ENCODE measurements at places on chromosomes 7 and 10.

DNA sequence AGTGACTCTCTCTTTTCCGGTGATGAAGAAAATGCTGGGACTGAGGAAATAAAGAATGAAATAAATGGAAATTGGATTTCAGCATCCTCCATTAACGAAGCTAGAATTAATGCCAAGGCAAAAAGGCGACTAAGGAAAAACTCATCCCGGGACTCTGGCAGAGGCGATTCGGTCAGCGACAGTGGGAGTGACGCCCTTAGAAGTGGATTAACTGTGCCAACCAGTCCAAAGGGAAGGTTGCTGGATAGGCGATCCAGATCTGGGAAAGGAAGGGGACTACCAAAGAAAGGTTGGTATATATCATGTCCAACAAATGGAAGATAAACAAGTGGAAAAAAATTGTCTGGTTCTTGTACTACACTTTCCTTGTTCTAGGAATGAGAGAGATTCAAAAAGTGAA, 9.5 kb downstream of the PDCD4 start:
- no peaks in the 10 kb centered on the region for H3K4me1 ChIP-seq
- no peak overlapping the region for H3K4me3 ChIP-seq
- no peaks in the 10 kb centered on the region for H3K27me3 ChIP-seq
- H3K36me3 ChIP-seq, result peaks cover 2% of the 10 kb centered on the region

DNA sequence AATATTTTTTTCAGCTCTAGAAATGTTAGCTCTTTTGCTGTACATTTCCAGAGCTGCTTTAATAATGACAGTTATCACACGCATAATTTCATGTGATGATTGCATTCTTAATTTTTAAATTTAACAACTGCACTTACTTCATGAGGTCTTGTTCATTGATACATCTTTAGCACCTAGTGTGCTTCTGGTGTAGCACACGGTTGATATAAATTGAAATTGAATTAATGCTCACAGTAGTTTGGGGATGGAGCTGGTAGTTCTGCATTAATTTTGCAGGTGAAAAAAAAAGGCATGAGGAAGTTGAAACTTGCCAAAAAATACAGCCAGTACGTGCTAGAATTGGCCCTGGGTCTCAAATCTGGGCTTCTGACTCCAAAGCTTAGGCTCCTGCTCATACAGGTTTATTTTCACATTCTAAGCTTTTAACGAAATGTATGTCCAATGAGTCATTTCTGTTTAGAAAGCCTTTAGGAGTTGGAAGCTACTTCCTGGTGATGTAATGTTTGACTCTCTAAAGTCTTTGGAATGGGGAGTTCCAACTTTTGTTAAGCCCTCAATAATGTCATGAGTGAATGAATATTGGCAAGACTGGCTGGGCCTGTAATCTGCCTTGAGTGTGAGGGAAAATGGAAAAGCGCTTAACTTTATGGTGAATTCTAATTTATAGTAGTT, 62.5 kb downstream of the DAGLB start:
- no peak overlapping the region for H3K4me3 ChIP-seq
- H3K27me3 ChIP-seq, result no peaks in the 10 kb centered on the region
- DNase-seq, result peak; percentile 69
- H3K4me1 ChIP-seq, result peaks cover 20% of the 10 kb centered on the region

DNA sequence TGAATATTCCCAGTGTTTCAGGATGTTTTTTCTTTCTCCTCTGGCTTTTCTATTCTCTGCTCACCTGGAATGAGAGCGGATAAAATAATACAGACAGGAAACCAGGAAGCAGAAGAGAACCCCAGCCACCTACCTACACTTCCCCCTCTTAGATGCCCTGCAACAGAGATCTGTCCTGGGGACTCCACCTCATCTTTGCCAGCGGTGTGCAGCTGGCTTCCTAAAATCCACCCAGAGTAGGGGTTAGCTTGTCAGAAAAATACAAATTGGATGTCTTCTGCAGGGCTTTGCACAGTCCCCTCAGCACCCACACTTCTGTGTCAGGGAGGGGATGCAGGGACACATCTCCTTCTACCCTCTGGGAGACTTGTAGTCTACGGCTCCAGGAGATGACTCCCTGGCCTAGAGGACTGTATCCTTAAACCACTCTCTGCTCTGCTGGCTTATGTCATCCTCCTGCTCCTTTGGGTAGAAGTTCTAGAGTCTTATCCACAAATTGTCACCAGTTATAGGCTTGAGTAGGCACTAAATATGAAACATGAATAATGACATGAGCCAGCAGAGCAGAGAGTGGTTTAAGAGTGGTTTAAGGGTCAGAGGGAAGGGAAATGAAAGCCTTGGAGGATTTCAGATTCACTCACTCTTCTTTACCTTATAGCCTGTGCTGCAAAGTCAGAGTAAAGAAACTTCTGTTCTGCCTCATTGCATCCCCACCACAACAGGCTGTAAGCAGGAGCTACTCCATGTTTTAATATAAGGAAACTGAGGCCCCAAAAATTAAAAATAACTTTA, 749.4 kb downstream of the AUTS2 start:
- no peaks in the 10 kb centered on the region for H3K4me1 ChIP-seq
- H3K4me3 ChIP-seq, result no peak overlapping the region
- no peak overlapping the region for H3K27ac ChIP-seq
- H3K27me3 ChIP-seq, result no peaks in the 10 kb centered on the region
- H3K36me3 ChIP-seq, result no peaks in the 10 kb centered on the region

DNA sequence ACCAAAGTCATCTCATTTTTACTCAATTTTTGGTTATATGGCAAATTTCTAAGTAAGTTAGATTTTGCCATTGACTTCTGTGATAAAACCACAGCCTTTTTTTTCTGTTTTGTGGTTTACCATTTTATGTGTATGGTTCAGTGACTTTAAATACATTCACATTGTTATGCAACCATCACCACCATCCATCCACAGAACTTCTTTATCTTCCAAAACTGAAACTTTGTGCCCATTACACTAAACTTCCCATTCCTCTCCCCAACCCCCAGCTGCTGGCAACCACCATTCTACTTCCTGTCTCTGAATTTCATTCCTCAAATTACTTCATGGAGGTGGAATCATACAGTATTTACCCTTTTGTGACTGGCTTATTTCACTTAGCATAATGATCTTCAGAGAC, 280.4 kb upstream of the TCERG1L start:
- H3K36me3 ChIP-seq, result no peaks in the 10 kb centered on the region
- no peak overlapping the region for H3K4me3 ChIP-seq
- no peak overlapping the region for H3K27ac ChIP-seq
- H3K4me1 ChIP-seq, result no peaks in the 10 kb centered on the region

DNA sequence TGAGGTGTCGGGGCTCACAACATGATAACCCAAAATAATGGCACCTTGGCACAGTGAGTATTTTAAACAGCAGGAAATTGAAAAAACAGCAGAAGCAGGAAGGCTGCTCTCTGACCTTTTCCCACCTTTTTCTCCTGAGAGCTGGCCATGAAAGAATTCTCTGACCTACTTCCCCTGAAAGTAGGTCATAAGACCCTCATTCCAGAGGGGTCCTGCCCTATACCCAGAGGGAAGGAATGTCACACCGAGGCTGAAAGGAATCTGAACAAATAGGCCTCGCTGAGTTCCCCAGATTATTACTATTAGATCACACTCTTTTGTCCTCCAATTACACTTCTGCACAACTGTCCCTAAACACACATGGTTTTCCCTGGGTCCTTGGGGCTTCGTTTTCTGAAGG, 18.8 kb downstream of the CPVL start:
- H3K4me3 ChIP-seq, result no peak overlapping the region
- H3K27me3 ChIP-seq, result no peaks in the 10 kb centered on the region
- no peaks in the 10 kb centered on the region for H3K36me3 ChIP-seq
- DNase-seq, result no peak

- H3K27me3 ChIP-seq, result no peaks in the 10 kb centered on the region
- H3K4me1 ChIP-seq, result peaks cover 2% of the 10 kb centered on the region
- peaks cover 7% of the 10 kb centered on the region for H3K36me3 ChIP-seq
- peak overlapping the region; percentile 90 for H3K4me3 ChIP-seq
- H3K27ac ChIP-seq, result peak overlapping the region; percentile 85
- DNase-seq, result peak; percentile 60
Observed at GRCh38 chr10:92290076-92290836, 622 bp downstream of the CPEB3 start.

DNA sequence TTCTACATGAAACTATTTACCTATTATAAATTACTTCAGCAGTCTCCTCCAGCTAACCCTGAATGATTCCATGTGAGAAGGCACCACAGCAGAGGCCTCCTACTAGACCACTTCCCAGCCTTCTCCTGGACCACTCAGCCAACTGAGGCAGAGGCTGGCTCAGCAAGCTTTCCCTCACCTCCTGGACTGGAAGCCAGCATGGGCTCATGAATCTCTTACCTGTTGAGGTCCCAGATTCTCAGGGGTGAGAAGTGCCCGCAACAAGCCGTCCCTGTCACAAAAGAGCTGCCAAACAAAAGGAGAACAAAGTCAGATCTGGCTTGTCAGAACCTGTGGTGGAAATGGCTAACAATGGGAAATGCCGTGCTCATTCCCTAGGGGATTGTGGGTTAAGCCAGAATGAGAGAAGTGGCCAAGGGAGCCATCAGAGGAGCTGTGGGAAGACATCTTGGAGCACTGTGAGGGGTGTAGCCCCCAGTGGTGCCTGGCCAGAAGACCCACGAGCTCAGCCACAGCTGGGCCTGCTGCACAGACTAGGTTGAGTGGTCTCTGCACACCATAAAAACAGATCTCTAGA, 36.5 kb downstream of the DPCD start:
- H3K4me3 ChIP-seq, result no peak overlapping the region
- no peak overlapping the region for H3K27ac ChIP-seq
- H3K4me1 ChIP-seq, result no peaks in the 10 kb centered on the region
- H3K27me3 ChIP-seq, result no peaks in the 10 kb centered on the region
- DNase-seq, result no peak
- H3K36me3 ChIP-seq, result no peaks in the 10 kb centered on the region

GRCh38 chr7:15932318-15932717, 245.8 kb upstream of the MEOX2 start:
- H3K27me3 ChIP-seq, result no peaks in the 10 kb centered on the region
- H3K4me3 ChIP-seq, result no peak overlapping the region
- no peak overlapping the region for H3K27ac ChIP-seq
- no peaks in the 10 kb centered on the region for H3K4me1 ChIP-seq
- no peaks in the 10 kb centered on the region for H3K36me3 ChIP-seq

GRCh38 chr7:95246831-95247370, 77.4 kb downstream of the PON1 start:
- H3K4me3 ChIP-seq, result no peak overlapping the region
- no peak overlapping the region for H3K27ac ChIP-seq
- DNase-seq, result peak; percentile 33
- H3K27me3 ChIP-seq, result no peaks in the 10 kb centered on the region

- peak overlapping the region; percentile 43 for H3K27ac ChIP-seq
- H3K27me3 ChIP-seq, result no peaks in the 10 kb centered on the region
- peak; percentile 41 for DNase-seq
- peaks cover 44% of the 10 kb centered on the region for H3K4me1 ChIP-seq
Observed at GRCh38 chr10:3485057-3485686, 299.8 kb downstream of the KLF6 start.

- H3K27ac ChIP-seq, result no peak overlapping the region
- no peak overlapping the region for H3K4me3 ChIP-seq
- DNase-seq, result no peak
- H3K4me1 ChIP-seq, result no peaks in the 10 kb centered on the region
Observed at GRCh38 chr10:100836891-100837290, 75.9 kb upstream of the SLF2 start.

GRCh38 chr10:61950449-61951143, 49.1 kb downstream of the ARID5B start:
- peaks cover 4% of the 10 kb centered on the region for H3K36me3 ChIP-seq
- no peak for DNase-seq
- H3K4me1 ChIP-seq, result peaks cover 3% of the 10 kb centered on the region

- no peak for DNase-seq
- H3K27me3 ChIP-seq, result no peaks in the 10 kb centered on the region
- H3K4me3 ChIP-seq, result no peak overlapping the region
- H3K36me3 ChIP-seq, result no peaks in the 10 kb centered on the region
- H3K4me1 ChIP-seq, result peaks cover 3% of the 10 kb centered on the region
Observed at GRCh38 chr7:94060752-94061151, 56.6 kb upstream of the BET1 start.

DNA sequence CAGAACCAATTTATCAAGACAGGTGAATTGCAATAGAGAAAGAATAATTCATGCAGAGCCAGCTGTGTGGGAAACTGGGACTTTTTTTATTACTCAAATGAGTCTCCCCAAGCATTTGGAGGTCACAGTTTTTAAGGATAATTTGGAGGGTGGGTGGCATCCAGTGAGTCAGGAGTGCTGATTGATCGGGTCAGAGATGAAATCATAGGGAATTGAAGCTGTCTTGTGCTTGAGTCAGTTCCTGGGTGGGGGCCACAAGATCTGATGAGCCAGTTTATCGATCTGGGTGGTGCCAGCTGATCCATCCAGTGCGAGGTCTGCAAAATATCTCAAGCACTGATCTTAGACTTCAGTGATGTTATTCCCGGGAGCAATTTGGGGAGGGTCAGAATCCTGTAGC, 9.9 kb upstream of the MYO1G start:
- H3K4me3 ChIP-seq, result no peak overlapping the region
- H3K36me3 ChIP-seq, result peaks cover 12% of the 10 kb centered on the region
- H3K4me1 ChIP-seq, result peaks cover 5% of the 10 kb centered on the region

DNA sequence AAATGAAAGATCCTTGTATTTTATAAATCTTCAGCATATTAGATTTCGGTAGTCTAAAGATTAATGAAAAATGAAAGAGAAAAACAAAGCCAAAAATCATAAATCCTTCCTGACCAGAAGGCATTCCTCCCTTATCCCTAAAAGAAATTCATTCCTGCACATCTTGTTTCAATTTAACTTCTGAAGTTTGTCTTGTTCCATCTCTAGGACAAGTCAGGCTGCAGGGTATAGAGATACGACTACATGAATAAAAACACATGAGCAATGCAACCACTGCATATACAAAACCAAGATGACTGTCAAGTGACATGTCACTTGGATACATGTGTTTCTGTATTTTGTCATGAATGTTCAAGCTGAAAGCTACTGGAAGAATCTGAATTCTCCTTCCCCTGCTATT, 214.9 kb downstream of the JAZF1 start:
- DNase-seq, result no peak
- no peak overlapping the region for H3K4me3 ChIP-seq
- no peaks in the 10 kb centered on the region for H3K27me3 ChIP-seq

- H3K36me3 ChIP-seq, result no peaks in the 10 kb centered on the region
- no peak overlapping the region for H3K4me3 ChIP-seq
- no peak for DNase-seq
- H3K27me3 ChIP-seq, result no peaks in the 10 kb centered on the region
- peaks cover 3% of the 10 kb centered on the region for H3K4me1 ChIP-seq
Observed at GRCh38 chr10:119337796-119338432, 130.5 kb downstream of the GRK5 start.

- no peaks in the 10 kb centered on the region for H3K36me3 ChIP-seq
- no peak overlapping the region for H3K27ac ChIP-seq
- no peaks in the 10 kb centered on the region for H3K4me1 ChIP-seq
Observed at GRCh38 chr10:8130973-8131911, 76.8 kb downstream of the GATA3 start.

GRCh38 chr7:98211676-98212531, 665 bp downstream of the BHLHA15 start:
- H3K4me1 ChIP-seq, result peaks cover 7% of the 10 kb centered on the region
- no peaks in the 10 kb centered on the region for H3K27me3 ChIP-seq
- no peak overlapping the region for H3K4me3 ChIP-seq
- H3K27ac ChIP-seq, result no peak overlapping the region
- peaks cover 2% of the 10 kb centered on the region for H3K36me3 ChIP-seq
